ENCODE measurements at places on chromosomes 3 and 15. TPM values are rescaled to one million over a fixed set of nuclear protein-coding genes. Genes with fewer than 3 reads are reported as not detected.

DNA sequence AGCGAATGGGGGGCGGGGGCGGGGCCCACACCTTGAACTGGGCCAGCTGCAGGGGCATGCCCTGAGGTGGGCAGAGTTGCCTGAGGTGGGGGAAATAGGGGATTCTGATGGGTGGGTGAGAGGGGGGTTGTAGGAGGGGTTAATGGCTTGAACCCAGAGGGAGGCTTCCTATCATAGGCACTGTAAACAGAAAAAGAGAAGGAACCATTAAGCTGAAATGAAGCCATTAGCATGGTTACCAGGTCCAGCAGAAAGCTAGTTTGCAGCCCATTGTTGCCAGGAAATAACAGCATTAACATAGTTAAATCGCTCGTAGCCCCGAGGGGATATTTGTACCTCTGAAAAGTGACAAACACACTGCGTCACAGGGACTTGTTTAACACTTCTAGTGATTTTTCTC is 29.0 kb downstream of the ETV5 start:
- no peak for DNase-seq

DNA sequence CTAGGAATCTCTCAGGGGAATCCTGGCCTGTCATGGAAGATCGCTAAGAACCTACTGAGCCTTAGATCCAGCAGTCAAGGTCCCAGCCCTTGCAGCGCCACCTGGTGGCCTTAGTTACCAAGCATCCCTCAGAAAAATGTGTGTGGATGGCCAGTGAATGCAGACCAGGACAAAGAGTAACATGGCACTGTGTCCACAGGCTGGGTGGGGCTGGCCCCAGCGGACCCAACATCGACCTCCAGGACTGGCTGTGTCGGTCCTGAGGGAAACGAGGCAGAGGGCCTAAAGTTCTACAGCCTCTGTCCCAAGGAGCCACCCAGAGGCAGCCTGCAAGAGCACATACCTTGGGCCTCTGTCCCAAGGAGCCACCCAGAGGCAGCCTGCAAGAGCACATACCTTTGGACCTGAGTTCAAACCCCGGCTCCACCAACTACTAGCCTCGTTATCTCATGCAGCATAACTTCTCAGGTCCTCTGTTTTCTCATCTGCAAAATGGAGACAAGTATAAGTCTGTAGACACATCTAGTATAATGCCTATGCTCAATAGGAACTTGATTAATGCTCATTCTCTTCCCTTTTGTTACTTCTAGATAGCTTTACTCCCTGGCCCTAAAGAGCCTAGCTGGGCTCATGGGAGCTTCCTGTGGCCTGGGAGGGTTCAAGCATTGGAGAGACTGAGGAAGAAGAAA is 57.5 kb upstream of the HERC1 start:
- DNase-seq: peak; percentile 55

DNA sequence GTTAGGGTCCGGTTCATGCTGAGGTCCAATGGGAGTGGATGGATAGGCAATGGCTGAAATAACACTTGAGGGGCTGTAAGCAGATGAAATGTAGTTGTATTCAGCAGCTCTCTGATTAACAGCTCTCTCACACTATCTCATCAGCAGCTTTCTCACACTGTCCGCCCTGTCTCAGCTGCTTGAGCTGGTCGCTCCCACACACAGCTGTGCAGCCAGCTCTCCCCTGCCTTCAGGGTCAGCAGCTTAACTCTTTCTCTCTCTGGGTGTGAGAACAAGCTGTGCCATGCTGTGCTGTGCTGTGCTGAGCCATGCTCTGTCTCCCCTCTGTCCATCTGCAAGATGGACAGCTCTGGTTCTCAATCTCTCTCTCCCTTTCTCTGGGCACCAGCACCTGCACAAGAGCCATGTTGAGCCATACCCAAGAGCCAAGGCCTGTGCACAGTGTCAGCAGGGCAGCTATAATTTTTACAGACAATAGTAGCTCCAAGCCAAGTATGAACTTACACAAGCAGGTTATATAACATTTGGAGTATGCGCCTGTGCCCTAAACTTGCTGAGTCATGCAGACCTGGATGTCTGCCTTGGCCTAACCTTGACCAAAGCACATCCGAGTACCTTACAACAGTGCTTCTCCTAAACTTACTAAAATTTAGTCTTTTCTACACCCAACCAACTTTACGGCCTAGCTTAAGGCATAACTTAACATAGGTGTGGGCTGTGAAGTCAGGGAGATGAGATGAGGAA is 291.3 kb upstream of the TRIM42 start:
- DNase-seq: no peak

GRCh38 chr3:118564800-118565199 is 469.8 kb downstream of the IGSF11 start:
- DNase-seq: no peak

- no peak for DNase-seq
These were observed 25.7 kb downstream of the ECT2 start for GRCh38 chr3:172776049-172776717.

DNA sequence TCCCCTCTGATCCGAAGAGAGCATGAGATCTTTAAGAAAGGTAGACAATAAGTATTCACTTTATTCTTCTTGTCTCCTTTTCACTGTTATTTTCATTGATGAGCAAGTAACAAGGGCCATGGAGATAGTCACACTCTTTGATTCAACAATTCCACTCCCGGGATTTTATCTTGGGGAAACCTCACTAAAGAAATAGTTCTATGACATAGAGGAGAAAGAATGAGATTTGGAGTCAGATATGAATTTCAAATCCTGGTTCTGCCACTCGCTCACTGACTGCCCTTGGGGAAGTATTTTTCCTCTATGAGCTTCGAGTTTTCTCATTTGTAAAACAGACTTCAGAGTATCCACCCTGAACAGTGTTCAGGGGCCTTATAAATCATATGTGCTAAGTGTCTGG is 514.6 kb downstream of the NLGN1 start:
- no peak for DNase-seq

DNA sequence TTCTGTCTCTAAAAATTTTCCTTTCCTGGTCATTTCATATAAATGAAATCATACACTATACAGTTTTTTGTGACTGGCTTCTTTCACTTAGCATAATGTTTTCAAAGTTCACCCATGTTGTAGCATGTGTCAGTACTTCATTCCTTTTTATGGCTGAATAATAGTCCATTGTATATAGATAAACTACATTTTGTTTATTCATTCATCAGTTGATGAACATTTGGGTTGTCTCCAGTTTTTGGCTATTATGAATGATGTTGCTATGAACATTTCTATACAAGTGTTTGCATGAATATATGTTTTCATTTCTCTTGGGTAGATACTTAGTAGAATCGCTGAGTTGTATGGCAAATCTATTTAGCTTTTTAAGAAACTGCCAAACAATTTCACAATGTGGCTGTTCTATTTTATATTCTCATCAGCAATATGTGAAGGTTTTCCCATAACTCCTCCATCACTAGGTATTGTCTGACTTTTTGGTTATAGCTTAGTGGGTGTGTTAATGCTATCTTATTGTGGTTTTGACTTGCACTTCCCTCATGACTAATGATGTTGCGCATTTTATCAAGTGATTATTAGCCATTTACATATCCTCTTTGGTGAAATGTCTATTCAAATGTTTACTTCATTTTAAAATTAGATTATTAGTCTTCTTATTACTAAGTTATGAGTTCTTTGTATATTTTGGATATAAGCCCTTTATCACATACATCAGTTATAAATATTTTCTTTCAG is 21.7 kb upstream of the AP4E1 start:
- DNase-seq: no peak

DNA sequence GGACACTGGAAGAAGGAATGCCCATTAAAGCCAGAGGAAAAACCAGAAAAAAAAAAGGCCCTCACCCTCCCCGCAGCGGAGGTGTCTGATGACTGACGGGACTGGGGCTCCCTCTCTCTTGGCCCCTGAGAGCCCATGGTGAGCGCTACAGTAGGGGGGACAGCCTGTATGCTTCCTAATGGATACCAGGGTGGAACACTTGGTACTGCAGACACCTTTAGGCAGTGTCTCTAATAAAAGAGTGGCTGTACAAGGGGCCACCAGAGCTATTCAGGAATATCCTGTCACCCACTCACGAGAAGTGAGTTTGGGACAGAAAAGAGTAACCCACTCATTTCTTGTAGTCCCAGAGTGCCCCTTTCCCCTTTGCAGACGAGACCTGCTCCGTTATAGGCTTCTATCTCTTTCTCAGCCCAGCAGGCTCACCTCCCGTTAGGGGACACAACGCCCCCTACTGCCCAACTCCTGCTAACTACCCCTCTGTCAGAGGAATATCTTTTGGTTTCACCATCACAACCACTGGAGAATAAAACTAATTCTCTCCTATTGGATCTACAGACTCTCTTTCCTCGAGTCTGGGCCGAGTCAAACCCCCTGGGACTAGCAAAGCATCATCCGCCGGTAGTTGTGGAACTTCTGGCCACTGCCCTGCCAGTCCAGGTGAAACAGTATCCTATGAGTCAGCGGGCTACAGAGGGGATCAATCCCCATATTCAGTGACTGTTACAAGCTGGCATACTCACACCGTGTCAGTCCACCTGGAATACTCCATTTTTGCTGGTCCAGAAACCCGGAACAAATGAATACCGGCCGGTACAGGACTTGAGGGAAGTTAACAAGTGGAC is 40.8 kb downstream of the ZBTB11 start:
- DNase-seq: peak; percentile 31

- DNase-seq: no peak
These were observed 4.8 kb downstream of the TMIE start for GRCh38 chr3:46705751-46706552.

DNA sequence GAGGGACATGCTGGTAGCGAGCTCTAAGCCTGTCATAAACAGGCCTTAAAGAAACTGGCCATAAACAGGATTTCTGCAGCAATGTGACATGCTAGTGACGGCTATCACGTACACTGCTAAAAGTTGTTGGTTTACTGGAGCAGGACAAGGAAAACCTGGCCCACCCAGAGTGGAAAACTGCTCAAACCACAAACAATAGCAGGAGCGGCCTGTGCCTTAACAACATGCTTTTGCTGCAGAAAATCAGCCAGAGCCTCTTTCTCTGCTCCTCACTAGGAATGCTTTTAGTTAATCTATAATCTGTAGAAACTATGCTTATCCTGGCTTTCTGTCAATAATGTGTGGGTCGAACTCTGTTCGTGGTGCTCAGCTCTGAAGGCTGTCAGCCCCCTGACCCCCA is 202.9 kb upstream of the UBE3A start:
- no peak for DNase-seq

- no peak for DNase-seq
These were observed 49.2 kb upstream of the CTDSPL start for GRCh38 chr3:37812499-37812896.

GRCh38 chr3:13561967-13562366 is 13.0 kb downstream of the FBLN2 start:
- no peak for DNase-seq

DNA sequence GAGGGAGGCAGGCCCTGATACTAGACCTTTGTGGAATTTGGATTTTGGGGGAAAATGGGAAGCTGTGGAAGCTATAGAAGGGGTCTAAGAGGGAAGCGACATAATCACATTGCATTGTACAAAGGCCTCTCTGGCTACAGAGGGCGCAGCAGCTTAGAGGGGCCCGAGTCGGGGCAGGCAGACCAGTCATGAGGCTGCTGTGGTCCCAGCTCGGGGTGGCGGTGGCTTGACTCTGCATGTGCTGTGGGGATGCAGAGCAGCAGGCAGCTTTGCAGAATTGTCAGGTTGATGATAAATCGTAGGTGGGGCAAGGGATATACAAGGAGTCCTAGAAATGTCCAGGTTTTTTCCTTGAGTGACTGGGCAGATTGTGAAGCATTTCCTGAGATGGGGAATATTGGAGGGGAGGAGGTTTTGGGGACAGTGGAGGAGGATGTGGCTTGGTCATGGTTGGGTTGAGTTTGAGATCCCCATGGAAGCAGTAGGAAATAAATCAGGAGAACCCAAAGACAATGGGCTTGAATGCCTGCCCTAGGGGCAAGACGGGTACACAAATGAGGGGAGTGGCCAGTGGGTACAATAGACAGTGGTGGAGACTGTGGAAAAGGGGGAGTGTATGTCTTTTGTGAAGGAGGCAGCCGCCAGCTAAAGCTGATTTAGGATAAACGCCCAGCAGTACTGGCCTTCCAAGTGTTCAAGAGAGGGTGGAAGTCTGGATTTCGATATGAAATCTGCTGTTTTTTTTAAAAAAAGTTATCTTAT is 94.1 kb downstream of the HMG20A start:
- DNase-seq: no peak

DNA sequence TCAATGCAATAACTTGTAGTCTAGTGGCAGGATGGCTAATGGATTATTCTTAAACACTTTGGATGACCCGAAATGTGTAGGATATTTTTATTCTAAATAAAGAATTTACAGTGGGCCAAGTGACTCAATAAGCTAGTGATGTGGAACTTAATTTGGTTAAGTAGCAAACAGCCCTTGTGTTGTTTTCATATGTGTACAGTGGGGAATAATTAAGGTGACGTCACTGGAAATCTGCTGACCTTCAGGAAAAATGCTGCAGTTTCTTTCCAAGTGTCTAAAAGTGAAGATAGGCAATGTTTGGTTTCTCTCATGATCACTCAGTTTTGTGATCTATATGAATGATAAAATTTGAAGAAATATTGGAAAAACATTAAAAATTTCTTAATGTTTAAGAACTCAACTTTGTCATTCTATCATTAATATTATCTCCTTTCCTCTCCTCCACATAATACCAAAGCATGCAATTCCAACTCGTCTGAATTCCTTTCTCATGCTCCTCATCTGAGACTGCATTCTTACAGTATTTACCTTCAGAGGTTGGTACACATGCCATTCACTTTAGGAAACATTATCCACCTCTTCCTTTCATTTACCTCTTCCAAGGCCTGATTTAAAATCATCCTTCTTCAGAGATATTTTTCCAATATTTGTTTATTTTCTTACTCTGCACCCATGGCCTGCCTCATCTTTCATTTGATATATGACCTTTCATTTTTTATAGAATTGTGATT is 414.6 kb upstream of the ARPP21 start:
- peak; percentile 0 for DNase-seq

DNA sequence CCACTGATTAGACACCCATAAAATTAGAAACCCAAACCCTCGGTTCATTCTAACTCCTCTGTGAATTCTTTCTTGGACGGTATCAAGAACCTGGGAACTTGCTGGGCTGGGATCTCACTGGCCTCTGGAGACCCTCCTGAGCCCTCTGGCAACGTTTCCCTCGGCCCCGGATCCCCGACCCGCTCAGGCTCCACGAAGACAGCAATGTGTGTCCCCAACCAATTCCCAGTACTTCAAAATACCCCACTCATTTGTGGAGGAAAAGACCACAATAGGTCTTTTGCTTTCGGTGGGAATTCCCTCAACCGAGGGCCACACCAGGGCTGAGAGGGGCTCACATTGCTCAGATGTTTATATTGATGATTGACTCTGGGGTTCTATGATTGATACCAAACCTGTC is 117.9 kb upstream of the PRR20G start:
- no peak for DNase-seq

DNA sequence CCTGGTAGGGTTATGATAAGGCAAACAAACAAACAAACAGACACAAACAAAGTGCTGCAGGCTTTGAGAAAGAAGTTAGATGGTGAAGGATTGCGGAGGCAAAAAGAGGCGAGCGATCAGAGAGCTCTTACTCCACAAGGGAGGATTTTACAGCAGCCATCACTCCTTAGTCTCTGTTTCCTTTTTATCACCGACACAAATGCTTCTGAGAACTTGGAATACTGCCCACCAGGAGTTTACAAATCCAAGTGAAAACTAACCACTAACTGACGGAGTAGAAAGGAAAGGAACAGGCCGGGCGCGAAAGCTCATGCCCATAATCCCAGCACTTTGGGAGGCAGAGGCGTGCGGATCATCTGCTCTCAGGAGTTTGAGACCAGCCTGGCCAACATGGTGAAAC is 35.6 kb upstream of the GPR160 start:
- DNase-seq: no peak

The TMEM42 gene
- total RNA-seq: 18.6 TPM

The STRA6 gene
- total RNA-seq: 17.7 TPM

The RFTN1 gene
- total RNA-seq: 9.7 TPM

The LYSMD2 gene
- 13.1 TPM for total RNA-seq

The OXSR1 gene
- 17.3 TPM for total RNA-seq

The PYGO1 gene
- 1.9 TPM for total RNA-seq

Data from Caki2 (cell line).